ENCODE measurements at places on chromosomes 1 and 21. TPM values are rescaled to one million over a fixed set of nuclear protein-coding genes. Genes with fewer than 3 reads are reported as not detected.

Gene PCSK9
- total RNA-seq, result 2.6 TPM

Gene HMGCL
- total RNA-seq, result 66.4 TPM

Gene USH2A
- total RNA-seq, result not detected

Gene ARMH1
- total RNA-seq, result not detected

Gene PROK1
- not detected for total RNA-seq

Gene FNDC5
- not detected for total RNA-seq

All from glomerular endothelial cell (primary cell).